ENCODE measurements at places on chromosomes 11 and 22.

DNA sequence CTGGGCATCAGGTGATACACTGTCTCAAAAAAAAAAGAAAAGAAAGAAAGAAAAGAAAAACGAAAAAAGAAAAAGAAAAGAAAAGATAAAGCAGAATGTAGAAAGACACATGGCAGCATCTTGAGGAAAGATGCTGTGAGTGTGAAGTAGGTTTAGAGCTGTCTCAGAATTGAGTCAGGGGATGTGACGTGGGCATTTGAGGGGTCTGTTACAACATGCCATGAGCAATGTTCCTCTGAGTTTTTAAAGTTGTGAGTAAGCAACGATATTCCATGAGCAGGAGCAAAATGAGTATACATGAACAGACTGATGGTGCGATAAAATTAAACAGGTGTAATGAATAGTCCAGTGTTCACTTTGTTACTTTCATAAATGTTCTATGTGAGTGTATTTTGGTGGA is 11.3 kb upstream of the QSER1 start:
- DNase-seq, result no peak

GRCh38 chr11:70594031-70594430 is 195.7 kb downstream of the CTTN start:
- DNase-seq, result no peak

DNA sequence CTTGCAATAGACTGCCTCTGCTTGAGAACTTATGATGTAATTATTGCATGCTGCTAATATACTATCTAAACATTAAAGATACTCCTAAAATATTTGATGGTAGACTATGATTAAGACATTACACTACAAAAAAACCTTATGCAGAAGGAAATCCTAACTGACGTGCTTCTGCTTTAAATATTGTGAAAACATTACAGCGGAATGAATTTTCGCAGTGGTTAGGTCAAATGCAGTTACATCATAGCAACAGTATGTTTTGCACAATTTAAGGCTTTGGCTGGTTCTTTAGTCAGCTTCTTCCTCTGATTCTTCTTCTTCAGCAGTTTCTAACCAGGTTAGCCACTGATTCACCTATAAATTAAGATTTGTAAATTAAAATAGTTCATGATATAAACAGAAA is 11.2 kb downstream of the EIF4G2 start:
- no peak for DNase-seq

DNA sequence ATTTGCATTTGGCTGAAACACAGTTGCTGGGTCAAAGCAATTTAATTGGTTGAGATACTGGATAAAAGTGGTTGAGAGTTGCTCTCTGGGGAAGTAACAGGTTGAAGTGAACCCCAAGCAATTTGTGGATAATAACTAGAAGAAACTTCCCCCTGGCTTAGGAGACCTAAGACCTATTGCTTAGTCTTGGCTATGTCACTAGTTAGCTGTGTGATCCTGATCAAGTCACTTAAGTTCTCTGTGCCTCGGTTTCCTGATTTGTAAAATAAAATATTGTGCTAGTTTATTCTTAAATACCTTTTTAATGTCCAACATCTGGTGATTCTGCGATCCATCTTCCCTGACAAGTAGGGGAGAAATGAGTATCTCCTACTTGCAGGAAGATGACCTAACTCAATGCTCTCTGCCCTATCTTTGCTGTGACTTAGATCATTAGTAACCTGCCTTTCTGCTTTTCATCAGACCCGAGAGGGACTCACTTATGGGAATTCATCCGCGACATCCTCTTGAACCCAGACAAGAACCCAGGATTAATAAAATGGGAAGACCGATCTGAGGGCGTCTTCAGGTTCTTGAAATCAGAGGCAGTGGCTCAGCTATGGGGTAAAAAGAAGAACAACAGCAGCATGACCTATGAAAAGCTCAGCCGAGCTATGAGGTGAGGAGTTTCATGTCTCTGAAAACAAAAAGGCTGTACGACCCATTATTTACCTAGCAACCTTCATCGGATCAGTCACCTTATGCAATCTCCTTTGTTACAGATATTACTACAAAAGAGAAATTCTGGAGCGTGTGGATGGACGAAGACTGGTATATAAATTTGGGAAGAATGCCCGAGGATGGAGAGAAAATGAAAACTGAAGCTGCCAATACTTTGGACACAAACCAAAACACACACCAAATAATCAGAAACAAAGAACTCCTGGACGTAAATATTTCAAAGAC is 37.5 kb downstream of the EHF start:
- DNase-seq, result no peak

DNA sequence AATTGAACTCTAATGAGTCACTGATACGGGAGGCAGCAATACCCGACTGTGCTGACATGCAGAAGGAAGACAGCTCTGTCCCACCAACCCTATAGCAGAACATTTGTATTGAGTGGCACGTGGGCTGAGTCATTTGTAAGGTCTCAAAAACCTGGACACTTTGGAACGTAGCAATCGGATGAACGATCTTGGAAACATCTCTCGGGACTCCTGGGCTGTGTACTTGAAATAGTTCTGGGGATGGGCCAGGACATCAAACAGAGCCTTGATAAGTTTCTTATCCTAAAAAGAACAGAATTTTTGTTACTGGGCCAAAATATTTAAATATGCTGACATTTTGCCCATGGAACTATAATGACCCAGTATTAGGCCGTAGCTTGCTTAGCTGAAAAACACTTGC is 17.1 kb upstream of the NRIP3 start:
- no peak for DNase-seq

DNA sequence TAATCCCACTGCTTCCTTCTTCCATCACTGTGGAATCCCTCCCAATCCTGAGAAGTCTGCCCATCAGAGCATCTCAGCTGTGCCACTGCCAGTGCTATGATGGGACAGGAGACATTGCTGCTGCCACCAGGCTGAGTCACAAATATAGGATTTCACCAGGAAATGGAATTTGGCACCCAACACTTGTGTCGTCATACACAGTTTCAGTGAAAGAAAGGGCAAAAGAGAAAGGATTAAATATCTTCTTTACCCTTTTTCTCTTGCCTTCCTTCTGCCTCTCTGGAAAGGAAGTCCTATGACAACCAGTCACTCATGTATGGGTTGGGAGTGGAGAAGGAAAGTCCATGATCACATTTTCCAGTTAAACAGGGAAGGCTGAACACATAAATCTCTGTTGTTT is 133.4 kb downstream of the SPON1 start:
- no peak for DNase-seq

- no peak for DNase-seq
Observed at GRCh38 chr22:42905702-42906183, 48.7 kb upstream of the ARFGAP3 start.

- no peak for DNase-seq
Observed at GRCh38 chr22:30310881-30311771, 15.6 kb downstream of the TBC1D10A start.

GRCh38 chr11:70695086-70695960 is 297.0 kb downstream of the CTTN start:
- DNase-seq, result no peak

DNA sequence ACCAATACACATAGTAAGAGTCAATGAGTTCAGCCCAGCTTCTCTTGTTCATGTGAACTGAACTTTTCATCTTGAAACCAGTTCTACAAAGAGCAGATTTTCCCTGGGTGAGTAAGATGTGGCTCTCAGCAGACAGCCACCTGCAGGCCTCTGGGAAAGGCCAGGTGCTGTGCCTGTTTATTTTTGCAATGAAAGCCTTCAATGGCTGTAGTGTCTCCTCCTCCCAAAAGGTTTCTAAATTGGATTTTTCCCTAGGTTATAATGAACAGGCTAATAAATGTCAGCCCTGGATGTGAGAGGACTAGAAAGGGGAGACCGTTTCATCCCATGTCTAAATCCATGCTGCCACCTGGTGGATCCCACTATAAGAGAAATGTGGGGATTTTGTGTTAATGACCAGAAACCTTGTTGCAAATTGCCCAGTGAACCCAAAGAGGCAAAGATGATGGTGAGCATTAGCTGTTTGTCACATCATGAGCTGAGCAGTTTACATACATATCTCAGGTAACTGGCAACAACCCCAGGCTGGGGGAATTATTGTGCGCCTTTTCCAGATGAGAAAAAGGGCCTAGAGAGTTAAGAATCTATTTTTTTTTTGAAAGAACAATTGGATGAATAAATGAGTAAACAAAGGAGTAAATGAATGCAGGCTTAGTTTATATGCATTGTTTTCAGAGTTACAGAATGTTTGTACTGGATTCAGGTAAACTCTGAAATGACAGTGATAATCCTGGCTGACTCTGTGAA is 12.7 kb downstream of the C11orf91 start:
- DNase-seq, result peak; percentile 76

DNA sequence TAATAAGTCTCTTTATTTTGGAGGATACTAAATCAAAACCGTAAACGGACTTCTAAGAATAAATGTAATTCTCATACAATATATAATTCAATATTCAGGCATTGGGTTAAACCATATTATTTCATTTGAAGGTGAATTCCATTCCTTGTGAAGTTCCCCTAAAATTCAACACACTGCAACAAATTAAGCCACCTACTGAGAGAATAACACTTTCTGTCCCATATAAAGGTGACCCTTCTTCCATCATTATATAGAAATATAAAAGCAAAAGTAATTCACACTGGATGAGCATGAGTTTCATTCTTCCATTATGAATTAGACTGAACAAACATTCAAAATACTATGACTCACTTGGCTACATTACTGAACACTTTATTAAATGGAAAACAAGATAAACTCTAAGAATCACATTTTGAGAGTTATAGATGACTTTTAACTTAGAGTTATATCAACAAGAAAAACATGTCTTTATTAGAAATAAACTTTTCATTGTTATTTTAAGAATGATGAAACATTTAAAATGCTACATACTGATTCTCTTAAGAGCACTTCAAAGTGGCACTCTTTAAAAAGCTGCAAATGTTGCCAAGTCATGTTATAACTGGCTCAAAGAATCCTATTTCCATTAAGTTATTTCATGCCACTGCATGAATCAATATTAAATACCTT is 2.8 kb downstream of the SESN3 start:
- DNase-seq, result no peak

- DNase-seq, result peak; percentile 16
Observed at GRCh38 chr11:96015906-96016565, 92.1 kb upstream of the MTMR2 start.

DNA sequence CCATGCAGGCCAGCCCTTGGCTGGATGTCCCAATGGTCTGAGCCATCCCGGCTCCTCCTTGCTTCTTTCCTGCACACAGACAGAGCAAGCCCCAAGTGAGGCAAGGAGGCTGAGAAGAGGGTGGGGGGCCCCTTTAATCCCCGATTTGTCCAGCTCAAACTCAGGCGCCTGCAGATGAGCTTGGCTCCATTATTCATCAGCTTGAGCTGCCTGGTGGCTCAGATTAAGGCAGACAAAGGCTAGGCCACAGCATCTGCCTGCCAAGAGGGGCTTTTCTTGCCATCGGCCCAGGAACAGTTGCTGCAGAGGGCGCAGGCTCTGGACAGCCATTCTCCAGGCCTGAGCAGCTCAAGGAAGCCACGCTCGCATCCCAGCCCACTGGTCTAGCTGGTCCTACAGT is 35.4 kb downstream of the LMO1 start:
- no peak for DNase-seq

DNA sequence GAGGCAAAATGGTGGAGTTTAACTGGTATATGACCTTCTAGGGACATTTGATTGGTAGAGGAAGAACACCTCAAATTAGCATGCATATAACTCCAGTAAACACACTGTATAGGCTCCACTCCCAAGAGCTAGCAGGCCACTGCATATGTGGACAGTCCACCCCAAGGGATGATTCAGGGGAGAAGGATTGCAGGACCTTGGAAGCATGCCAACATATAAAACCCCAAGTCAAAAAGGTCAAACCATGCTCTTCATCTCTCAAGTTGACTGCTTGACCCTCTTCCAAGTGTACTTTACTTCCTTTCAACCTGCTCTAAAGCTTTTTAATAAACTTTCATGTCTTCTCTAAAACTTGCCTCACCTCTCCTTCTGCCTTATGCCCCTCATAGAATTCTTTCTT is 459.9 kb upstream of the CCDC179 start:
- DNase-seq, result no peak

- no peak for DNase-seq
Observed at GRCh38 chr22:31876156-31876920, 68.0 kb upstream of the YWHAH start.

GRCh38 chr22:23262518-23263332 is 82.4 kb downstream of the BCR start:
- DNase-seq, result no peak

- DNase-seq, result no peak
Observed at GRCh38 chr11:131041331-131042040, 125.2 kb upstream of the SNX19 start.
